NCI-H226 (cell line): ENCODE measurements at places on chromosomes 2 and 18.

DNA sequence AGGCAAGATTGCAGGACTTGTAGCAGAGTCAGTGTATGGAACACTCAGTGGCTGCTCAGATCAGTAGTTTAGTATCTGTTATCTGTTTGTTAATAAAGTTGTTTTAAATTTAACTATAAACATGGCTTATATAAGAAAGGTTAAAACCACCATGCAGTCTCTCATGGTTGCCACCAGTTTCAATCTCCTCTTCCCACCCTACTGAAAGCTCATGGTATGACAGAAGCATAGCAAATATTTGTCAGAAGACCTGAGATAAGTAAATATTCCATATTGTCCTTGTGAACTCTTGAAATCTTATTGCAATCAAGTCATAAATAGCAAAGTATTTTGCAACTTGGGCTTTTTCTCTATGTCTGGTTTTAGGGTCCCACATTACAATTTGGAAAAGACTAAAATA is 2.1 kb upstream of the COL5A2 start:
- DNase-seq = no peak

- DNase-seq = no peak
These were observed 18.3 kb downstream of the B4GALT6 start for GRCh38 chr18:31666055-31666454.

GRCh38 chr2:221710744-221711143 is 138.6 kb upstream of the EPHA4 start:
- no peak for DNase-seq

GRCh38 chr2:226198956-226199355 is 600.7 kb downstream of the IRS1 start:
- no peak for DNase-seq

DNA sequence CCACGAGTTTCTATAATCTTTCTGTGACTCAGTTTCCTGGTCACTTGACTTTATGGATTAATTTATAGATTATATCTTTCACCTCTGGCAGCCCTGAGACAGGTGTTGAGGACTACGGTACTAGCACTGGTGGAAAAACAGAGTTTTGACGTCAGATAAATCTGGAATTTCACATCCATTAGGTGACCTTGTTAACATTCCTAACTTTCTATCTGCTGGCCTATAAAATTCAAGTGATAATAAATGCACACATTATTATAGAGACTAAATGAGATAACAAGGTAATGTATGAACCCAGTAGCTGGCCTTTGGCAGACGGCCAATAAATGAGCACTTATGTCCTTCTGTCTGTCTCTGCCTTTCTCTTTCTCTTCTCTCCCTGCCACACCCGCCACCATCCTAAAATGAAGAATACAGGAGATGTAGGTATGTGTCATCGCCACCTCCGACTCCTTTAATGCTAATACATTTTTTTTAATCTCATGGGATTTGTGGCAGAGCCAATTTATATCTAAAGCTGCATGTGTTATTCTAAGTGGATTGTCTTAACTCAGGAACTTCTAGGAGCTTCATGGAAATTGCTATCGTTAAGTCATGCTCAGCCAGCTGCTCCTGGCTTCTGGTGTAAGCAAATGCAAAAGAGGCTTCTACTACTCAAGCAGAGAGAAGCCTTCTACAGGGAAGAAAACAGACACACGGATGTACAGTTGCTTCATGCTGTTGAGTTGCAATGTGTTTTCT is 2.3 kb downstream of the TM4SF20 start:
- DNase-seq = no peak

DNA sequence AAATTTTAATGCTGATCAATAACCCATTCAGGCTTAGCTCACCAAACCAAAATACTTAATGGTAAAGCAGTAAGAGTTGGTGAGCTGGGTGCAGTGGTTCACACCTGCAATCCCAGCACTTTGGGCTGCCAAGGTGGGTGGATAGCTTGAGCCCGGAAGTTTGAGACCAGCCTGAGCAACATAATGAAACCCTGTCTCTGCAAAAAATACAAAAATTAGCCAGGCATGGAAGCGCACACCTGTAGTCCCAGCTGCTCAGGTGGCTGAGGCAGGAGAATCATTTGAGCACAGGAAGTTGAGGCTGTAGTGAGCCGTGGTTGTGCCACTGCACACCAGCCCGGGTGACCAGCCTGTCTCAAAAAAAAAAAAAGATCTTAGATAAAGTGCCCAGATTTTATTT is 35.7 kb upstream of the MPP4 start:
- no peak for DNase-seq

- no peak for DNase-seq
These were observed 21.2 kb downstream of the QPCT start for GRCh38 chr2:37365669-37366068.

DNA sequence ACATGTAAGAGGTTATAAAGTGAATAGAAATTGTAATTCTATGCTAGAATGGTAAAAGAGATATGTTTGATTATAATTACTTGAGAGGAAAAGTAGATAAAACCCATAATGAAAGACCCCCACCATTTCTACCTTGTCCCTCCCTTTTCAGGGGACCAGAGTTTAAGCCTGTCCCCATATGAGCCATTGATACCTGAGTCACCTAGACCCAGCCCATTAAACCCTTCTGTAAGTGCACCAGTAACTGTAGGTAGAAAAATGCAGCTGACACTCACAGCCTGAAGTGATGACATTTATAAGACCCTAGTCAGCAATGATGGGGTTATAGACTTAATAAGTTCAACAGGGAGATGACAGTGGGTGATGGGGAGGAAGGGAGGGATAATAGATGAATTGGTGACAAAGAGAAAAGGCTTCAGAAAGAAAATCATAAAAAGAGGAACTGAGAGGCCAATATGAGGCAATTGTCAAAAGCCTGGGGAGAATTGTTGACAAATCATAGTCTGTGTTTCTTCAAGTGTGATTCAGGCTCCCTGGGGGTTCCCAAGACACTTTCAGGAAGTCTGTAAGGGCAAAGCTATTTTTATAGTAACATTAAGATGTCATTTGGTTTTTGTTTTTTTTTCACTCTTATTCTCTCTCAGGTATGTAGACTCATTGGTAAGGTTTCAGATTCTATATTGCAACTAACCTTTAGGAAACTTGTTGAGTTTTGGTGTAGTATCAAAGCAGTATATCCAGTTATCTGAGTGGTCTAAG is 544.2 kb downstream of the SATB2 start:
- DNase-seq = no peak

- DNase-seq = no peak
These were observed 272.0 kb downstream of the LNPK start for GRCh38 chr2:175730050-175730449.

DNA sequence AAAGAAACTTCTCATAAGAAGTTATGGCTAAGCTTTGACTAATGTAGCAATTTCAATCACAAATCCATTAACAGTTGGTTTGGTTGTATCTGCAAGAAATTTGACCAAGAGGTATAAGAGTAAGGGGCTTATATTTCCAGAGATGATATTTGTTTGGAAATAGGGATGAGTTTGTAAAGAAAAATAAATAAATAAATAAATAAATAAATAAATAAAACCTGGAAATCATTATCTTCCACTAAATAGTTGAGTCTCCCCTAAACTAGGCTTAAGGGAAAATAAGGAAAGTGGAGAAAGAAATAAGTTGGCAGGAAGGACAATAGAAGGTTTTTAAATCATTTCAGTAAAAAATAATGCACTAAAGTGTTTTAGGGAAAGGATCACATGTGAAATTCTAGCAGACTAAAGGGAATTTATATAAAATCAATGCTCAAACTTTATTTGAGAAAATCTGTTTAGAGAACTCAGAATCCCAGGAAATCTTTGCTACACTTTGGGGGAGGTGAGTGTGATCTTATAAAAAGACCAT is 23.5 kb upstream of the SCN7A start:
- DNase-seq = no peak

- DNase-seq = no peak
These were observed 94.4 kb upstream of the GPC1 start for GRCh38 chr2:240341064-240341463.

DNA sequence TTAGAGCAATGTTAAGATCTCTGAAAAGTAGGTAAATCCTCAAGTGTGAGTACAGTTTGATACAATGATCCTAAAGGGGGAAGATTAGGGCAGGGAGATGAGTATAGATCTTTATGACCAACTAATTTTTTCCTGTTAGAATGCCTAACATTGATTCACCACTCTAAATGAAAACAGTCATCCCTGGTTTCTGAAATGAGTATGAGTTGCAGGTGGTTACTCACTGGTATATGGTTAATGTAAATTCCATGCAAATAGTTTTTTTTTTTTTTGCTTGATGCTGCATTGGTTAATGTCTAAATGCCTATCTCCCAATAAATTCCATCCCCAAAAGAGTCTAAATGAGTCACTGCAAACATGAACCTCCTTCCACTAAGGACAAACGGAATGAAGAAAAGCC is 55.0 kb upstream of the SERPINB2 start:
- peak; percentile 9 for DNase-seq

DNA sequence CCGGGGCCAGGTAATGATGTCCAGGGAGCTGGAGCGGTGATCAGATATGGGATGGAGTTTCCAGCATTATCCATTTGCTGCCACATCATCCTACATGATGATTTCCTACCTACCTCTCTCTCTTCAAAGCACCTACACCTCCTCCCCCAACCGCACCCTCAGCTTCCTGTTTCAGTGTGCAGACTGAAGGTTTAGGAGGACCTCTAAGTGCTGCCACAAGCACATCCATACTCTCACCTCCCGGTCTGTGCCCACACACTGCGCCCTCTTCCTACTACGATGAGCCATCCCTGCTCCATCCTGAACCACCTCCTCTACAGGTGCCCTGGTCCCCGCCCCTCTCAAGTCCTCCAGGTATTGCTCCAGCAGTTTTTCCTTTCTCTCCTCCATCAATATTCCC is 123.7 kb downstream of the ALPK2 start:
- no peak for DNase-seq
